ENCODE measurements at places on chromosomes 6 and 20.
A peak's percentile ranks its signal among the peaks of the same experiment; 100 is the strongest.

DNA sequence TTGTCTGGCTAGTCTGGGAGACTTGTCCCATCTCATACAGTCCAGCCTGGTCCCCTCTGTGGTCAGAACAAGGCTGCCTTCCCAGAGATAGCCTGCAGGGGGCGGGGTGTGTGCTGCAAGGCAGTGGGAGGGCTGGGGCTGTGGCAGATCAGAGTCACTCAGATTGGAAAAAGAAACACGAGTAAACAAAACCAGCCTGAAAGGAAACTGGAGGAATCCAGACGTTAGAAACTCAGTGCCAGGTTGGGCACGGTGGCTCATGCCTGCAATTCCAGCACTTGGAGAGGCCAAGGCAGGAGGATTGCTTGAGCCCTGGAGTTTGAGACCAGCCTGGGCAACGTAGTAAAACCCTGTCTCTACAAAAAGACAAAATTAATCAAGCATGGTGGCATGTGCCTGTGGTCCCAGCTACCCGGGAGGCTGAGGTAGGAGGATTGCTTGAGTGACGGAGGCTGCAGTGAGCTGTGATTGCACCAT lies 20.2 kb downstream of the LEMD2 start:
- DNase-seq = peak; percentile 71

- DNase-seq = no peak
Measured at GRCh38 chr6:23268348-23268747, 699.0 kb downstream of the HDGFL1 start.

GRCh38 chr6:81984599-81984998 lies 232.1 kb upstream of the TENT5A start:
- DNase-seq = no peak

DNA sequence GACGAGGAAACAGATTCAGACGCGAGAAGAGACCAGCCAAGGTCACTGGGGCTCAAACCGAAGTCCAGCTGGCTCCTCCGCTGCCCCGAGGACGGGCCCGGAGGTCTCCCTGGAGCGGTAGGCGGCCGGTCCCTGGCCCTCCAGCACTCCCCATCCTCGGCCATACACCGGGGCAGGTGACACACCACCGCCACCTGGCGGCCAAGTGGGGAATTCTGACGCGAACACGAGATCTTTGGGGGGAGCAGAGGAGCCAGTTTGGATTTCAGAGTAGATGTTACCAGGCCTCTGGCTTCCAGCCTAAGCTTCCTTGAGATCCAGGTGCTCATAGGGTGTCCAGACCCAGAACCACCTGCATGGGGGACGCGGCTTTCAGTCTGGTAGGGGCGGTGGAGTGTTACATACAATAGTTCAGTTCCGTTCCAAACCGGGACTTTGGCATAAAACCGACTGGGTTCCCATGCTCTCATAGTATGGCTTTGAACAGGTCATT lies 16.1 kb downstream of the BPIFB1 start:
- DNase-seq = peak; percentile 73

- no peak for DNase-seq
Measured at GRCh38 chr6:6586671-6587526, 1.6 kb upstream of the LY86 start.

GRCh38 chr6:48036316-48036715 lies 74.7 kb downstream of the PTCHD4 start:
- DNase-seq = no peak

Measured in stimulated activated CD4-positive, alpha-beta T cell treated with anti-CD3 and anti-CD28 coated beads, Interleukin-4, amount 100 ng/mL, for 48 hours (primary cell).